ENCODE measurements at places on chromosomes 7 and 10. TPM values are rescaled to one million over a fixed set of nuclear protein-coding genes. Genes with fewer than 3 reads are reported as not detected.

Gene OR13A1
- not detected for polyA plus RNA-seq

Gene PDZD7
- polyA plus RNA-seq: 0.27 TPM

Gene AZGP1
- polyA plus RNA-seq: 82.8 TPM

Gene MALRD1
- 0.17 TPM for polyA plus RNA-seq

Gene IGFBP1
- 0.06 TPM for polyA plus RNA-seq

Gene CALHM3
- not detected for polyA plus RNA-seq

Gene LOXL4
- polyA plus RNA-seq: 1.6 TPM

Gene BCCIP
- 70.1 TPM for polyA plus RNA-seq

Gene NRG3
- polyA plus RNA-seq: 0.49 TPM

Gene CNTNAP2
- polyA plus RNA-seq: 0.18 TPM

Gene NACAD
- polyA plus RNA-seq: 0.85 TPM

Gene MASTL
- polyA plus RNA-seq: 5.0 TPM

Gene VWA2
- 1.6 TPM for polyA plus RNA-seq

Gene GTF2IRD2
- polyA plus RNA-seq: 25.8 TPM

Measured in lung (tissue), 17 donors.